ENCODE measurements at places on chromosomes 6 and 20.

DNA sequence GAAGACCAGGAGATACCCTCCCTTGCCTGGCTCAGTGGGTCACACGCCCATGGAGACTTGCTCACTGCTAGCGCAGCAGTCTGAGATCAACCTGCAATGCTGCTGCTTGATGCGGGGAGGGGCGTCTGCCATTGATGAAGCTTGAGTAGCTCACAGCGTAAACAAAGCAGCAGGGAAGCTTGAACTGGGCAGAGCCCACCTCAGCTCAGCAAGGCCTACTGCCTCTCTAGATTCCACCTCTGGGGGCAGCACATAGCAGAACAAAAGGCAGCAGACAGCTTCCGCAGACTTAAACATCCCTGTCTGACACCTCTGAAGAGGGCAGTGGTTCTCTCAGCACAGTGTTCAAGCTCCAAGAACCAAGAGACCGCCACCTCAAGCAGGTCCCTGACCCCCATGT, 271.3 kb downstream of the ESR1 start:
- no peak for DNase-seq

DNA sequence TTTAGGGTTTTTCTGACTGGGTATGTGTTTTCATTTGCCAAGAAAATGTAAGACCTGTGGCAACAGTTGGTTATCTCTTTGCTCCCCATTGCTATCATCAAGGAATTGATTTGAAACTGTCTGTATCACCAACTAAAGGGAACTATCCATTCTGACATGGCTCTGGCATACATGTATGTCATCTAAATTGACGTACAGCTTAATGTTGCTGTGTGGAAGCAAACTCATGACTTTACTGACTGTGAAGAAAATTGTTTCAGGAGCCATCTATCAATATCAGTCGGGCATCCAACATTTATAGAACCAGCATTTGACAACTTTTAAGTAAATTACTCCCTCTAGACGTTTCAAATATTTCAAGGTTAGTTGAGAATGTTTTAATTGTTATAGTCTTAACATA, 555.8 kb upstream of the EPHA7 start:
- no peak for DNase-seq

DNA sequence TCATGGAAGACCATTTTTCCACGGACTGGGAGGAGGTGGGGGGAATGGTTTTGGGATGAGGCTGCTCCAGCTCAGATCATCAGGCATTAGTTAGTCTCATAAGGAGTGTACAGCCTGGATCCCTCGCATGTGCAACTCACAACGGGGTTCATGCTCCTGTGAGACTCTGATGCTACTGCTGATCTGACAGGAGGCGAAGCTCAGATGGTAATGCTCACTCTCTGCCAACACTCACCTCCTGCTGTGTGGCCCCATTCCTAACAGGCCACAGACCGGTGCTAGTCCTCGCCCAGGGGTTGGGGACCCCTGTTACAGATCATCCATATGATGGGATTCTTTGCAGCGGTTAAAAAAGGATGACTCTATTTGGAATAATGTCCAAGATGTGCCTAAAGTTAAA, 27.6 kb upstream of the BMP7 start:
- no peak for DNase-seq

- no peak for DNase-seq
Measured at GRCh38 chr20:64025101-64025825, 10.7 kb upstream of the C20orf204 start.

GRCh38 chr6:10968776-10969175, 75.3 kb downstream of the ELOVL2 start:
- no peak for DNase-seq

DNA sequence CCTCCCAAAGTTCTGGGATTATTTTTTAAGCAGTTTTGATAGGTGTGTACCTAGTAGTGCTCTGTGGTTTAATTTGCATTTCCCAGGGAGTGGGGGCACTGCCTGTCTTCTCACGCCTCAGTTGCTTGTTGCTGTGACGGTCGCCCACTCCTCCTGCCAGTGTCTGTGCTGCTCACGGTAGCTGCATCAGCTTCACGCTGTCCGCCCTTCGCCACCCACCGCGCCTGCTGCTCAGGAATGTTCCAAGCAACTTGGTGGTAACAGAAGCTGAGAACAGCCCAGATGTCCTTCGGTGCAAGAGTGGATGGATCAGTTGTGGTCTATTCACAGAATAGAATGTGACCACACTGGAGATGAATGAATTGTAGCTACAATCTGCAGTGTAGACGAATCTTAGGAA, 22.9 kb downstream of the DNAJC5 start:
- no peak for DNase-seq

DNA sequence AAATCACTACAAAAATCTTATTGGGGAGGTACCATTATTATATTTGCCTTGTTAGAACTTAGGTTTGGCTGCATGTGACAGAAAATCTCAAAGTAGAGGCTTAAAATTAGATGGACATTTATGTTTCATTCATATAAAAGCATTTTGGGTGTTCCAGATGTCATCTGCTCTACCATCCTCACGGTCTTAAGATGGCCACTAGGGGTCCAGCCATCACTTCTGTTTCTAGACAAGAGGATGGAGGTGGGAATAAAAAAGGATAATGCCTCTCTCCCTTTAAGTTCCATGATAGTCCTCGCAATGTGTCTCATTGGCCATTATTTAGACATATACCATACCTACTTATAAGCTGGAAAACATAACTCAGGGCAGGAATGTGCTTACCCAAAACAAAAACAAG, 929.5 kb downstream of the KIF16B start:
- no peak for DNase-seq

- DNase-seq: no peak
Measured at GRCh38 chr20:37681384-37682112, 12.3 kb upstream of the CTNNBL1 start.

- DNase-seq: no peak
Measured at GRCh38 chr6:155486721-155487294, 31.2 kb upstream of the NOX3 start.
